MCF 10A (cell line): ENCODE measurements at places on chromosomes 7 and 10.

- no peak for DNase-seq
These were observed 12.0 kb downstream of the VAX1 start for GRCh38 chr10:117126034-117126433.

- DNase-seq = no peak
These were observed 10.6 kb upstream of the PWWP2B start for GRCh38 chr10:132386419-132386831.

GRCh38 chr7:90092506-90092905 lies 61.8 kb upstream of the STEAP1 start:
- no peak for DNase-seq

GRCh38 chr7:54112567-54112966 lies 429.6 kb upstream of the VSTM2A start:
- no peak for DNase-seq

DNA sequence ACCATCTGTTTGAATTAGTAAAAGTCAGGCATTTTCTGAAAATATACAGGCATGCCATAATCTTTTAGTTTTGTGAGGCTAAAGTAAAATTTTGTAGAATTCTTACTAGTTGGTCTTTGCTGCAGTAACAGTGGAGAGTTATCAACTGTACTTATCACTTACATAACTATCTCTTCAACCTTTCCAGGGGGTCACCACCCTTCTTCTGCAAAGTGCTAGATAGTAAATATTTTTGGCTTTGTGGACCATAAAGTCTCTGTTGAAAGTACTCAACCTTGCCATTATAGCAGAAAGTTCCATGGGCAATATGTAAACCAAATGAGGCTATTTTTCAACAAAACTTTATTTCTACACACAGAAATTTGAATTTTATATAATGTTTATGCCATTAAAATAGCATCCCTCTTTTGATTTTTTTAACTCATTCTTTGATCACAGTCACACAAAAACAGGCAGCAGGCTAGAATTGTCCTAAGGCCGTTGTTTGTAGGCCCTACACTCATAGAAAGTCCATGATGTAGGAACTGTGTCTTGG lies 59.5 kb upstream of the KLF6 start:
- DNase-seq = no peak

DNA sequence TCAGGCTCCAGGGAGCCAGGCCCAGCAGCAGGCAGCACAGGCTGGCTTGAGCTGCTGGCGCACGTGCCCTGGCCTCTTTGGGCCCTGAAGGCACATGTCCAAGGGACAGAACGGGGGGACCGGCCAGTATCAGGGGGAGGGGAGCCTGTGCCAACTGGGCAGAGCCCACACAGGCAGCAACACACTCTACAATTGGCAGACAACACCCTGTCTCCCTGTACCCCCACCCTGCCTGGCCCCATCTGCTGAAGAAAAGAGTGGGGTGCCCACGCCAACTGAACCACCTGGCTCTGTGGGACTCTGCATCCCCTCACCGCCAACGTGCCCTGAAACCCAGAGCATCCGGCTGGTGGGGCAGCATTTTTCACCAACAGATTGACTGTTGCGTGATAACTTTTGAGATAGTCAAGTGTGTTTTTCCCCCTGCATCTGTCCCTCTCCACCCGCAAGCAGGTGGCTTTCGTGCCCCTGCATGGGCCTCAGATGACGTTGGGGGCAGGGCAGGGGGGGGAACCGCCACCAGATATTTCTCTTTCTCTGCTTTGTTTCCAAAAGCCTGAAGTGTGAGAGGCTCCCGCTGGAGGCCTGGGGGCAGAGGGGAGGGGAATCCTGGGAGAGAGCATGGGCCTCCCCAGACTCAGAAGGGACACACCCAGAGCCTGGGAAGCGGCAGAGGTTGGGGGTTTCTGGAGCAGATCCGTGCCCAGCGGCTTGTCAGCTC lies 21.8 kb downstream of the SLIT1 start:
- no peak for DNase-seq

DNA sequence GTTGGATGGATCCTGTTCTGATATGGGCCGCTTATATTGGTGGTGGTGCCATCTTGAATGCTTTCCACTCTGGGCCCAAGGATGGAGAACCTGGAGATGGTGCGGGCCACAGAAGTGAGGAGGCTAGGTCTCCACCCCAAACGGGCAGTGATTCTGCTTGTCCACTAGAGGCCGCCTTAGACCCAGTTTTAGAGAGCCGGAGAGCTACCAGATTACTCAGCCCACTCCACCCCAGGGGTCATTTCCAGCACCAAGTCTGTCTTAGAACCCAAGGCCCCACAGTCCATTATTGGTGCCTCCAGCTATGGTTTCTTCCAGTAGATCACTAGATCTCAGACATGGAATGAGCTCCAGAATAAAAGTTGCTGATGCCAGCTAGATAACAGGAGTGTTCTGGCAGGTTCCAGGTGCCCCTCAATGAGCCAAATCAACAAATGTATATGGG lies 11.8 kb upstream of the CAMK2G start:
- DNase-seq = peak; percentile 83

DNA sequence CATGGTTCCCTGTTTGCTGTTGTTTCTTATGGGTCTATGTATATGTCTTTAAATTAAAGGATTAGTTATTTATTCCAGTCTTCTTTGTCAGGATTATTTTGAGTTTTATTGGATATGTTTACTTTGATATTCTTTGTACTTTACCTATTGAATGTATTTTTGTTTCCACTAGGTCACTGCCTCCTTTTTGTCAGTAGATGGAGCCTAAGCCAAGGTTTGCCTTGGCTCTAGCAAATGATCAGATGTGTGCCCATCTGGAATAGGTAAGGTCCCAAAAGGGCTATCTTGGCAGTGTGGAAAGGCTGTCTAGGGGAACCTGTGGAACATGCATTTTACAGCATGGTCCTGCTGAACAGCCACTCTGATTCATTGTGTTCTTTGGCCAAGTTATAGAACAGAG lies 337.3 kb upstream of the GHITM start:
- DNase-seq = peak; percentile 9
